ENCODE measurements at places on chromosomes 5 and 9.

- DNase-seq = no peak
Observed at GRCh38 chr9:108609897-108610253, 245.9 kb downstream of the ACTL7B start.

GRCh38 chr5:115671939-115672338 lies 46.1 kb upstream of the TMED7 start:
- DNase-seq = no peak

DNA sequence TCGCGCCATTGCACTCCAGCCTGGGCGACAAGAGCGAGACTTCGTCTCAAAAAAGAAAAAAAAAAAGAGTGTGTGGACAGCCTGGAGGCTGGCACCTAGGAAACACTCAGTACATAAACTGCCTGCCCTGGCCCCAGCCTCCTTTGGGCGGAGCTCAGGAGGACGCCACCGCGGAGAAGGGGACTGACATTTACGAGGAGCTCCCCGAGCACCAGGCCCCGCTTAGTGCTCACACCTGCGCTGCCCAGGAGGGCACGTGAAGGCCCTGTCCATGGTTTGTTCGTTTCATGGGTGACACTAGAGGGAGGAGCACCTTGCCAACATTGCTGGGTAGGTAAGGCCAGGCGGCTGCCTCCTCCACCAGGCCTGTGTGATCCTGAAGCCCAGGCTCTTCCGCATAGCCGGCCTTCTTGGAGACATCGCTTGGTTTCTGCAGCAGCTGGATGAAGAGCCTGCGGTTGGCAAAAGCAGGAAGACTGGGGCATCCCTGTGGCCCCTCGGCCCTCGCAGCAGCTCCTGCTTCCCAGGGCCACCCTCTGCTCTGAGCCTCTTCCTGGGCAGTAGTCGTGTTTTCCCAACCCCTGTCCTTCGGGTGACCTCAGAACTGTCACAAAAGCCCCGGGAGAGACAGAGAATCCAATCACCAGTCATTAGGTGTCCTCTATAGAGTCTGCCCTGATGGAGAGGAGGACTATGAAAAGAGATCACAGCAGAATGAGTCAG lies 26.2 kb upstream of the LAMC3 start:
- no peak for DNase-seq

DNA sequence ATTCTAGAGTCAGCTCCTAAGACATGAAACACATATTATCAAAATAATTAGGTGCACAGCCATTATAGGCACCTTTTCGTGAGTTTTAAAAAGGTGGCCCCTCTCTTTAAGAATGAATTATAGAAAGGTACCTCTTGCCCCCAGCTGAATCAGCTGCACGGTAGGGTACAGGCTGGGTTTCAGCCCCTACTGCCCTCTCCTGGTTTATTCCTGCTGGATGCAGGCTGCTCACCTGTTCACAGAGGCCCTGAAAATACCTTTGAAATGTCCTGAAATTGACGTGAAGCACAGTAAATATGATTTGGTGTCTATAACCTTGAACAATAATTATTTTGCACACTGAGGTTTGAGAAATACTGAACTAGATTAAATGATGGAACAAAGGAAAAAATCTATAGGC lies 504.8 kb upstream of the SGCD start:
- DNase-seq = no peak

DNA sequence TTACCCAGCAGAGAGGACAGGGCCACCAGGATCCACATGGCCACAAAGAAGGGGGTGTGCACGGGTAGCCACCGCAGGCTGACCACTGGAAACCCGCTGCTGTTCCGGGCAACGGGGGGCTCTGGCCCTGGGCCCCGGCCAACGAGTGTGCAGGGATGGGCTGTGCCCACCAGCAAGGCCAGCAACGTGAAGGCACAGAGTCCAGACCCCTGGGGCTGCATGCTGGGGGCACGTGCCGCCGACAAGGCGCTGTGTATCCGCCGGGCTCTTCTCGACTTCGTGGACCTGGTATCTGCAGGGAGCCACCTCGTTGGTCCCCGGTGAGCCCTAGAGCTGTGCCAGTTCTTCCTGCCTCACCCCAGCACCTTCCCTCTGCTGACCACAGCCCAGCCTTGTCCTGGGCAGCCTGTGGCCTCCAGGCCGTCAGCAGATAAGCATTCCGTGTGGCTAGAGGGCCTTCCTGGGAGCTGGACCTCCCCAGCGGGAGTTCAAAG lies 42.2 kb upstream of the CEP72 start:
- no peak for DNase-seq

All from hematopoietic multipotent progenitor cell (in vitro differentiated cells).